ENCODE measurements at places on chromosomes 1 and 21.

- no peak for DNase-seq
Observed at GRCh38 chr21:44051462-44051941, 39.4 kb downstream of the TRAPPC10 start.

DNA sequence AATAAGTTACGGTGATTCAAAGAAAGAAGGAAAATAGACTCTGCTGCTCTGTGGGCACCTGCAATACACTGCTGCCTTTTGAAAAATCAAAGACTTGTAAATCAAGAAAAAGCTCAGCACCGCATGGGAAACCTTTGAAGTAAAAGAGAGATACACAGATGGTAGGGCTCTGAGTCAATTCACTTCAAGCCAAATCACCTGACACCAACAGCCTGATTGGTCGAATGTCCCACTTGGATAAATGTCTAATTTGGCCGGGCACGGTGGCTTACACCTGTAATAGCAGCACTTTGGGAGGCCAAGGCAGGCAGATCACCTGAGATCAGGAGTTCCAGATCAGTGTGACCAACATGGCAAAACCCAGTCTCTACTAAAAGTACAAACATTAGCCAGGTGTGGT is 19.2 kb upstream of the RCAN3 start:
- peak; percentile 48 for DNase-seq

GRCh38 chr1:198788561-198789064 is 149.8 kb downstream of the PTPRC start:
- DNase-seq, result no peak

DNA sequence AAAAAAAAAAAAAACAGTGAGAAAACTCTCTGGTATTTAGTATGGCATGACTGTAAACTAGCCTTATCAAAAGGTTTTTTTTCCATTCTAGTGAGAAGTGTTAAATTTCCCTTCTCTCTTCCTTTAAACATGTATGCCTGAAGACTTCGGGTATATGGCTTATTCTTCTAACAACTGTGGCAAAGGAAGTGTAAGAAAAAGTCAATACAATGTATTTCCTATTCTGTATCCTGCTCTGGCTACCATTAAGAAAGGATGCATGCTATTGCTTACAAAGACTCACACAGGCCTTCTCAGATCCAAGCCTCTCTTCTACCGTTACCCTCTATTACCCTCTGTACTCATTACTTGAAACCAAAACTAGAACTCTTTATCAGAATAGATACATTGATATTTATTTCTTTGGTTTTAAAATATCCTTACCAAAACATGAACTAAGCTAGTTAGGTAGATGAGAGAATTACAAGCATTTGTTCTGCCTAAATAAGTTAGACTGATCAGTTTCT is 8.4 kb downstream of the CEPT1 start:
- no peak for DNase-seq

- DNase-seq, result no peak
Observed at GRCh38 chr1:185377831-185378230, 60.8 kb upstream of the IVNS1ABP start.

- no peak for DNase-seq
Observed at GRCh38 chr1:110676970-110677369, 2.2 kb upstream of the KCNA3 start.

GRCh38 chr1:33256471-33257206 is at the start of gene ZNF362:
TSS of gene ZNF362 (plus strand) at chr1:33256492. CDS start at chr1:33270575, 14,083 bp downstream.
- peak; percentile 77 for DNase-seq

GRCh38 chr1:83705091-83705490 is 293.8 kb downstream of the TTLL7 start:
- no peak for DNase-seq

- DNase-seq, result no peak
Observed at GRCh38 chr1:4048076-4048475, 148.0 kb upstream of the C1orf174 start.

- DNase-seq, result no peak
Observed at GRCh38 chr1:163774401-163774945, 452.7 kb downstream of the NUF2 start.

DNA sequence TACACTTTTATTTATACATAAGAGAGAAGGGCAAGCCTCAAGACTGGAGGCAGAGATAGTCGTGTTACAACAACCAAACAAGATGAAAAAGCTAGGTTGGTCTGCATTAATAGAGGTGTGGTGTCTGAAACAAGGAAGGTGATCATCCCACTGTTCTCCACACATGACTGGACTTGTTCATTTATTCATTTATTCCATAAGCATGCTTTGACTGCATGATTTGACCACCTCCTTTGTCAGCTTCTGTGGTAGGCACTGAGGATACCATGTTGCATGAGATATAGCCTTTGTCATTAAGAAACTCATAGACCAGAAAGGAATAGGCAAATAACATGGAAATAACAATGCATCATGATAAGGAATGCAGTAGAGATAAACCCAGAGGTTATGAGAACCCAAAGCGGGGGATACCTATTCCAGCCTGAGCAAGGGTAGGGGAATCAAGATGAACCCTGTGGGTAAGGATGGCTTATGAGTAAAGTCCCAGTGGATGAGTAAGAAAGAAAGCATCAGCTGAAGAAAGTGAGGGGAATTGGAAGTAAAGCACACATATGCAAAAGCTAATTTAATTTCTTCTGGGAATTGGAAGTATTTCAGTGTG is 173.7 kb upstream of the FGGY start:
- no peak for DNase-seq

DNA sequence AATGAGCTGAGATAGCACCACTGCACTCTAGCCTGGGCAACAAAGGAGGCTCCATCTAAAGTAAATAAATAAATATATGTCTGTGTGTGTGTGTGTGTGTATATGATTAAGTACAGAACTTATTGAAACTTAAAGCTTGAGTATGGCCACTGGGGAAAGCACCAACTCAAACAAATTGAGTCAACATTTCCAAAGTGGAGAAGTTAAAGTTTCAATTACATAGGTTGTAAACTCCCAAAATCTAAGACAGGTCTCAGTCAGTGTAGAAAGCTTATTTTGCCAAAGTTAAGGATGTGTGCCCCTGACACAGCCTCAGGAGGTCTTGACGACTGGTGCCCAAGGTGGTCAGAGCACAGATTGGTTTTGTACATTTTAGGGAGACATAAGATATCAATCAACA is 458.9 kb upstream of the RGS18 start:
- no peak for DNase-seq

DNA sequence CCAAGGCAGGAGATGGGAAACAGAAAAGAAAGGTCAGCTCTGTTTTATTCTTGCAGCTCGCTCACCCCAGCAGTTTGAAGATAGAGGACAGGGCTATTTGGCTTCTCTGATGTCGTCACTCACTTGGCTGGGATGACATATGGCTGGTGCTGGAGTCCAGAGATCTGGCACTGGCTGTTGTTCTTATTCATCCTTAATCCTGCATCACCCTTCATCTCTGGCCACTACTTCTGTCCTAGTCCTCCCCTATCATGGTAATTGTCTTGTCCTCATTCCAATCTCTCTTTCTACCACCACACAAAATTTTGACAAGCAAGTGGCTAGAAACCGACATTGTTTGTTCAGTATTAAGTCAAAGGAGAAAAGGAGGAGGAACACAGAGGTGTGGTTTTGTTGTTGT is 103.8 kb upstream of the PDE4B start:
- no peak for DNase-seq

DNA sequence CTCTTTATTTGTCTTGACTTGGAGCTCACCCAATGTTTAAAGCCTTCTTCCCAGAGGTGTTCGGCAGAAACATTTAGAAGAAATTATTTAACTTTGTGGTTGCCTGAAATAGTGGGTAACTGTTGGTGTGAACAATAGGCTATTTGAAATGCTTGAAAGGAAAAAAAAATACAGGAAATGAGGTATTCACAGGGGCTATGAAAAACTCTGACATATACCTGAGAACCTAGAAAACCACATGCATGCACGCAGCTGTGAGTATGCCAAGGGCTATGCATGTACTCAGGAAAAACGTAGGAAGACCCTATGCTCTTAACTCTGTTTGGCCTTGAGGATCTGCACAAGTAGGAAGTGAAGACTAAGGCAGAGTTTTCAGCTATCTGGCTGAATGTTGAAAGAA is 16.4 kb upstream of the RNF186 start:
- DNase-seq, result no peak

- no peak for DNase-seq
Observed at GRCh38 chr1:85394130-85394529, 70.8 kb downstream of the DDAH1 start.

- DNase-seq, result no peak
Observed at GRCh38 chr1:94100785-94101612, 19.9 kb downstream of the ABCA4 start.

DNA sequence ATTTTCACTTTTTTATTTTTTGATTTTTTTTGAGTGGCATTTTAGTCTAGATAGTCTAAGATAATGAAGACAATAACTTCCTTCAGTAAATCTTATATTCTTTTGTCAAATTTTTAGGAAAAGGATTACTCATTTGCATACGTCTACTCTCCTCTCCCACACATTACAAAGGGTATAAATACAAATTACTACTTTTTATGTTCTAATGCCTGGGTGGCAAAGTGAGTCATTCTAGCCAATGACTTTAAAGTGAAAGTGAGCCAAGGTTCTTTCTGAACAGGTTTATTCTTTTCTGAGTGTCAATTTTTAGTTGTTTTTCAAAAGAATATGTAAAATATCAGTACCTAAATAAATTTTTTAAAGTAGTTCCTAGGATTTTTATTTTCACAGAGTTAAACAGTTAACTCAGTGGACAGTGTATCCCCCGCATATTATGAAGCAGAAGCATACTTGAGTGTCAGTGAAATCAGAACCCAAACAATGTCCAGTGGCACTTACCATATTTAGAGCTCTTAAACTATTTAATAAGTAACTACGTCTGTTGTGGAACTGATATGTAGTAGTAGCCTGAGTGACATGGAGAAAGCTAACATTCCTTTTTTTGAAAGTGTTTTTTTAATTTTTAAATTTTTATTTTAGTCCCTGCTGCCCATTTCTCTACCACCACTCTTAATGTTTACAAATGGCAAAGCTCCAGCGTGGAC is 141.7 kb downstream of the PHTF1 start:
- DNase-seq, result no peak

GRCh38 chr1:173916667-173917066 is 460 bp downstream of the SERPINC1 start:
- no peak for DNase-seq

GRCh38 chr1:20730690-20731056 is 1.8 kb downstream of the SH2D5 start:
- DNase-seq, result no peak

DNA sequence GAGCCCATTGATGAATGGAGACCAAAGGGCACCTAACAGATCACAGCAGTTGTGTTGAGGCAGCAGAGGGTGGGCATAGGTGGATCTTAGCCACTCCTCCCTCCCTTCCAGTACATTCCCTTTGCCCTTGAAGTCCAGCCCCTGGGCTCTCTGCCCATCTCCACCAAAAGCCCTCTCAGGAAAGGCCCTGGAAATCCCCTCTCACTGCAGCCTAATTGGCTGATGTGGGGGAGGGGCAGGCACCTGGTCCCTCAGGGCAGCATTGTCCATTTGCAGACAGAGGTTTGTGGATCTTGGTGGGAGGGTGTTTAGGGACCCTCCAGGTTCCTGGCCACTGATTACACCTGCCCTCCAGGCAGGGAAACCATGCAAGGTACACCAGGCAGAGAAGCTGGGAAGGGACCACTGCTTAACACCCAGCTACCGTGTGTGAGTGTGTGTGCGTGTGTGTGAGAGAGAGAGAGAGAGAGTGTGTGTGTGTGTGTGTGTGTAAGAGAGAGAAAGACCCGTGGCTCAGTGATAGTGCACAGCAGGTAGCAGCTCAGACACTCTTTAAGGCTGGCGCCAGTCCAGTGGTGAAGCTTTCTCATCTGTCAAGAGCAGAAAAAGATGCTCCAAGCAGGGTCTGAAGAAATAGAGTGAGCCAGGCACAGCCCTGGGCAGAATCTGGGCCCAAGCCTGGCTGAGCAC is 71.1 kb downstream of the MATN1 start:
- no peak for DNase-seq

GRCh38 chr21:25891596-25891995 is 156.8 kb downstream of the GABPA start:
- no peak for DNase-seq
